ENCODE measurements at places on chromosomes 1 and 21. TPM values are rescaled to one million over a fixed set of nuclear protein-coding genes. Genes with fewer than 3 reads are reported as not detected.

- DNase-seq: peak; percentile 94
These were observed 4.0 kb upstream of the CSF3R start for GRCh38 chr1:36486439-36487335.

DNA sequence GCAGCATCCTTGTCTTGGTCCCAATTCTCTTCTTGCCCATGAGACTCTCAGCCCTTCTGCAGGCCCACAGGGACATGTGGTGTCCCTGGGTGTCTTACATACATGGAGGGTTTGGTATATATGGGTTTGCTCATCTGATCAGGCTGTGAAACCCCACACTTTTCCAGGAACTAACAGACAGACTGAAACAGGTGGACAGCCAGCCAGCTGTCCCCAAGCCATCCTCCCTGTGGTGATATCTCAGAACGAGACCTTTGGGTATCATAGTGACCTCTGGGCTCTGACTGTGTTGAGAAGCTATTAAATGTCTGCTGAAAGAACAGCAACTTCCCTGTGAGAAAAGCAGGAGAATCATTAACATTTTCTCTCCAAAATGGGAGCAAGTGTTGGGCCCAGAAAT is 115.5 kb upstream of the PAXBP1 start:
- no peak for DNase-seq

DNA sequence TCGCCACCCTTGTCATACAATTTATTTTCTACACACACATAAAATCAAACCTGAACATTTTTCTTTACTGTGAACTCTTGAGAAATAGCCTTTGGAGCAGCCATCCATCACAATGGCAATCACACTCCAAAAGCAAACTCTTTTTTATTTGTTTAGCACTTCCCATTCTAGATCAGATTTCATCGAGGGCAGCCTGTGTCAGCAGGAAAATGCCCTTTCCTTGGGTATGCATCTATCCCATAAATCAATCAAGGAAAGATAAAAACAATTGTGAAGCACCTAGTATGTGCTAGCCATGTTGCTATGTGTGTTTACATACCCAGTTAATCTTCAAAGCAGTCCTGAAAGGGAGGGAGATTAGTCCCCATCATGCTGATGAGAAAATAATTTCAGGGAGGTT is 484.1 kb upstream of the USP24 start:
- no peak for DNase-seq

DNA sequence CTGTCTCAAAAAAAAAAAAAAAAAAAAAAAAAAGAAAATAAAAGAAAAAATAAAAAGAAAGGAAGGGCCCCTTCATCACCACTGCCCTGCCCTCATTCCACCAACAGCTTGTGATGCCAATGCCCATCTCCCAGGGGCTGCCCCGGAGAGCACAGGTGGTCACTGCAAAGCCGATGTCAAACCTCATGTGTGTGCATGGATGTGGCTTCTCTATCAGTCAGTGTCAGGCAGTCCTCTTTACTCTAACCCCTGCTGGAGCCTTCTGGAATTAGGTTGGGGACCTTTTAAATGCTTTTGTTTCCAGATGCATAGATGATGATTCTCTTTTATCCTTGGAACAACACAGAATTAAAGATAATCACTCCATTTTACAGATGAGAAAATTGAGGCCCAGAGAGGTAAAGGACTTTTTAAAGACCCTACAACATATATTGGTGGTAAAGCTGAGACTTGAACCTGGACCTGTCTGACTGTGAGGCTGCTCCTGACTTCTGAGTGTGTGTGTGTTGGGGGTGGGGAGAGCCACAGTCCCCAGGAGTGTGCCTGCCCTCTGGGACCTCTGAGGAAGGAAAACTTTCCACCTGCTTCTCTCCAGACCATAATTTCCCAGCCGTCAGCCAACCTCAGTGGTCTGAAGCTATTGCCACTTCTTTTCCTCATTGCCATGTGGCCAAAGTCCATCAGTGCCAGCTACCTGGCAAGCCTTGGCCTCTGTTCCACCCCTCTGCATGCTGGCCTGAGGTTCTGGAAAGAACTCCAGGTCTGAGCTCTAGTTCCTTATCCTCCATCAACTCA is 3.0 kb upstream of the TMEM54 start:
- DNase-seq: peak; percentile 37

DNA sequence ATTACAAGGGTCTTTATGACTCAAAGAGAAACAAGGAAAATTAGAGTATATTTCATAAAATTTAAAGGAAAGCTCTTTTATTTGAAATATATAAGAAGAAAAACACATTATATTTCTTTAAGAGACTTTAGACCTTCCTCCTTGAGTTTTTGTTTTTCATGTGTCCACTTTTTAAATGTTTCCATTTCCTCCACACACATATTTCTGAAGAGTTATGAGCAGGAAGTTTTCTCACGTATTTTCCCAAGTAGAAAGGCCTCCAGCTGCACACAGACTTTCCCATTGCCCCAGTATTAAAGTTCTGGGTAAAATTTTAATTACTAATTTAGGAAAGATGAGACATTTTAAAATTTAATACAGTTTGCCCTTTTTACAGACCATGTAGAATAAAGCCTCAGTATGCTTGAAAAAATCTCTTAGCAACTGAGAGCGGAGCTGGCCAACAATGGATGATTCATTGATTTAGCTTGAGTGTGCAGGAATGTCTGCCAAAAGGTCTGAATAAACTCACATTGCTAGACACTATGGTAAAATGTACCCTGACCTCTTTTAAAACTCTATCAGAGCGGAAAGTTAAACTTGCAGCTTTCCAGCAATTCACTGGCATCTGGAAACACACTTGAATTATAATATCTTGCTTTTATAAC is 57.9 kb downstream of the DDAH1 start:
- no peak for DNase-seq

GRCh38 chr1:1345384-1345783 is 3.8 kb downstream of the DVL1 start:
- DNase-seq: no peak

- peak; percentile 57 for DNase-seq
These were observed 108.0 kb downstream of the BRINP2 start for GRCh38 chr1:177278626-177279390.

GRCh38 chr21:42063191-42063570 is 7.9 kb upstream of the UMODL1 start:
- DNase-seq: no peak

- peak; percentile 76 for DNase-seq
These were observed 596 bp downstream of the TOR3A start for GRCh38 chr1:179082333-179082998.

GRCh38 chr1:19311503-19311930 is 427 bp downstream of the AKR7A2 start:
- DNase-seq: no peak

DNA sequence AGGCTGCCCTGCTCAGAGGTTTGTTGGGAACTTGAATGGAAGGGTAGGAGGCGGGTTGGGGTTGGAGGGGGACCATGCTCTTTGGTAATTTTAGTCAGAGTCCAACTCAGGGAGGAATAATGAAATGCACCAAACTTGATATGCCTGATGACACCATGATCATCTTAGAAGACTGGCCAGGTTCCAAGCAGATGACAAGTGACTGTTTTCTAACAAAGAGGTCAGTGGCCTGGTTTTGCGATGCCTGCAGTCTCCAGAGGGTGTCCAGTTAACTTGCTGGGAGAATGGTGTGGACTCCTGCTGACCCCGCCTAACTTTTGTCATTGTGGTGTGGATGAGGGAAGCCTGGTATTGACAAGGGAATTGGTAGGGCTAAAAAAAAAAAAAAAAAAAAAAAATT is 12.4 kb downstream of the VANGL1 start:
- DNase-seq: no peak

GRCh38 chr1:38486085-38486484 is 373.5 kb downstream of the RRAGC start:
- DNase-seq: no peak

DNA sequence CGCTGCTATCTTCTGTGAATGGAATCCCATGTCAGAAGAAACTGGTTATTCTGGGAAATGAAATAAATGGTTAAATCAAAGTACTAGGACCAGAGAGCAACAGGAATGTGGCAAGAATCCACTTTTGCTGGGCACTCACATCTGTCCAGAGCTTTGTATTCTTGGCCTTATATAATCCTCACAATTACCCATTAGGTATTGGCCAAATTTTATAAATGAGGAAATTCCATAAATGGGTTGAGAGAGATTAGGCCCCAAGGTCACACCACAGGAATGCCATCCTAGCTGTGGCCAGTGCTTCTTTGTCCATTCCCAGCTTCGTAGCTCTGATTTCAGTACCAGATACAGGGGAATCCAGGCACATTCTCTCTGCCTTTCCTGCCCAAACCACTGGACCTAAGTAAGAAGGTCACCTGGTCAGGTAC is 76.1 kb upstream of the HOOK1 start:
- DNase-seq: no peak

GRCh38 chr1:12544992-12545391 is 73.0 kb downstream of the DHRS3 start:
- peak; percentile 22 for DNase-seq

- DNase-seq: no peak
These were observed 84.2 kb downstream of the NDUFS5 start for GRCh38 chr1:39110325-39110851.

DNA sequence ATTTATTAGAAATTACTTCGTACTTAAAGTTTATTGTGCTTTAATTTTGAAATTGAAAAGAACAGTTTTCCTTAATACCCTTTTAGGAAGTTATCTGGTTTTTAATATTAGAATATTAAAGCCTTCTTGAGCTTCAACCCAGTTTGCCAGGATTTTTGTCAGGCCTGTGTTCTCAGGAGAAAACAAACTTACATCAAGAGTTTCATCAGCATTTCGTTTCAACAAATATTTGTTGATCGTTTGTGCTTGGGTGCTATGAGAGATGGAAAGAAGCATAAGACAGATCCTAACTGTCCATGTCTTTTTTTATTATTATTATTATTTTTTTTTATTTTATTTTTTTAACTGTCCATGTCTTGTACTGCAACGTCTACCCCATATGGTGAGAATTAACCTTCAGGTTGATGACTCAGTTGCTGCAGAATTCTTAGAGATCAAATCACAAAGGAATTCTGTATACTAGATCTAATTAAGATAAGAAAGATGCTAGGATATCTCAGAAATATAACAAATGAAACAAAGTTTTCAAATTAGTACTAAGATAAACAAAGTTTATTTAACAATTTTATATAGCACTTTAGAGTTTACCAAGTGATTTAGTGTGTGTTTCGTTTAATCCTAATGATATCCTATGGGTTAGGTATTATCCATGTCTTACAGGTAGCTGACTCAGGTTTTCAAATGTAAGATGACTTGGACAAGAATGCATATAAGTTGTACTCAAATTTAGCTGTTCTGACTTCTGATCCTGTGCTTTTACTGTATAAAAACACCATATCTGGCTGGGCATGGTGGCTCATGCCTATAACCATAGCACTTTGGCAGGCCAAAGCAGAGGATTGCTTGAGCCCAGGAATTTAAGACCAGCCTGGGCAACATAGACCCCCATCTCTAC is 14.3 kb downstream of the FBXO28 start:
- DNase-seq: no peak

Gene PYCR2
- 61.6 TPM for total RNA-seq

Gene RNU1-4
- 6,622 TPM for total RNA-seq
